T-helper 2 cell (primary cell): ENCODE measurements at places on chromosomes 13 and 19.
A peak's percentile ranks its signal among the peaks of the same experiment; 100 is the strongest.

DNA sequence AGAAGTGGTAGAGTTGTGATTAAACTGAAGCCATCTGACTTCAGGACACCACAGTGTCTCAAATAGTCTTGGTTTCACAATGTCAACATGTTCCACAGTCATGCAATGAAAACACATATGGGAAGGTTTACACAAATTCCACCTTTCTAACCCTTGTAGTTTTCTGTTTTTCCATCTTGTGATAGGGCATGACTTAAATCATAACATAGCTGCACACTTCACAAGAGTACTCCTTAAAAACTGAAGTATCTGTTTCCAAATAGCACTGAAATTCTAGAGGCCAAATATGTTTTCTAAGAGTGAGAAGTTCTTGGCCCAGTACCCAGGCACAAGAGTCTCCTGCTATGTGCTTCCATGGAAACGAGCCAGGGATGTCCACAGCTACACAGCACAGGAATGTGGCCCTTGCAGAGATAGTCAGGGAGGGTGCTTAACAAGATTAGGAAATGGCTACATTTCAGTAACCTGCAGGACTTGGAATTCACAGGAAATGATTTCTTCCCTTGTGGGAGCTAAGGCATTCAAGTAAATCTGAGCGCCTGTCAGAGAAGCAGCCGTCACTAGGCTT, 269.1 kb downstream of the NDFIP2 start:
- no peak for DNase-seq

DNA sequence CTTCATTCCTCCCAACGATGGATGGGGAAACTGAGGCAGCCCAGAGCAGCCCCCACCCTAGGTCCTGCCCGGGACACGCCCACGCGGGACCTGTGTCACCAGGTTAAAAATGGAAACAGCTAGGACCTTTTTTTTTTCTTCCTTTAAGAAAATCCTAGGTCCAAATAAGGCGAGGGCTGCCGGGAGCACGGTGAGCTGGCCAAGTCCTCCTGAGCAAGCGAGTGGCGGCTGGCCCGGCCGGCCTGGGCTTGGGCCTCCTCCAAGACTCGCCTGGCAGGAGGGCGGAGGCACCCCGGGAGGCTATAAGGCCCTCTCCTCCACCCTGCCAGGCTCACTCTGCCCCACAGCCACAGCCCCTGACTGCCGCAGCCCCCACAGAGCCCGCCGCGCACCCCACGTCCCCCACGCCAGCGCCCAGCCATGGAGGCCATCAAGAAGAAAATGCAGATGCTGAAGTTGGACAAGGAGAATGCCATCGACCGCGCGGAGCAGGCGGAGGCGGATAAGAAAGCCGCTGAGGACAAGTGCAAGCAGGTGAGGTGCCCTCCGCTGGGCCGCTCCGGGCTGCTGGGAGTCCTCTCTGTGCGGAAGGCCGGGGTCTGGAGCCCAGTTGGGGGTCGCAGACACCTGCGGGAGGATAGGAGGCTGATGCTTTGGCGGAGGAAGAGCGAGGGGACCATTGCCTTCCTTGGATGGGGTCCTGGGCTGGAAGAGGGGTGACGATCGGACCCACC, 8.9 kb upstream of the TPM4 start:
- no peak for DNase-seq

DNA sequence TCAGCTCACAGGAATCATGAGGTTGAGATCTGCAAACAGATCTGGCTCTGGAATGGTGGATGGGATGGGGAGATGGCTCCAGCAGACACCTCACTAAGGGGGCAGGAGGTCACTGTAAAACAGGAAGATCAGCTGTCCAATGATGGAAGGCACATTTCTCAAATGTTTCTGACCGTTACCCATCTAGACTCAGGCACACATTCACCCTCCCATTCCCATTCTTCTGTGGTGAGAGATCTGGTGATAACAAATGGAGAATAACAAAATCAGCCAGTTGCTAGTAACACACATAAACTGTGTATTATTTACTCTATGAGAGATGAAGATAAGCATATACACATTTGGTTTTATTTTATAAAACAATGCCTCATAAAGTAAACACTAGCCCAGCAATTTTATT, 235.9 kb downstream of the TSHZ3 start:
- no peak for DNase-seq

DNA sequence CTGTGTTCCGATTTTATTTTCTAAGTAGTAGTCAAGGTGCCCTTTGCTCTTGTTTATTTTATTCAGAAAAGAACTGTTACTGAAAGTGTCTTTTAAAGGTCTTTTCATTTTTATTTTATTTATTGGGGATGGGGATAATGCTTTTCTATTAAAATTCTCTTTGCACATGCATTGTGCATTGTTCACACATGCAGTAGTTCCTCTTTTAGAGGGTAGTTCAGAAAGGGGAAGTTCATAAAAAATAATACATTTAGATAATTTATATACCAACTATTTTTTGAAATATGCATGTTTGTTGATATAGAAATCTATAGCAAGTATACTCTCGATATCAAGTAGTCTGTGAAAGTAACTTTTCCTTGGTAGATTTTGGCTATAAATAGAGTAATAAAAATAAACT, 3.5 kb downstream of the GPC5 start:
- DNase-seq = no peak

DNA sequence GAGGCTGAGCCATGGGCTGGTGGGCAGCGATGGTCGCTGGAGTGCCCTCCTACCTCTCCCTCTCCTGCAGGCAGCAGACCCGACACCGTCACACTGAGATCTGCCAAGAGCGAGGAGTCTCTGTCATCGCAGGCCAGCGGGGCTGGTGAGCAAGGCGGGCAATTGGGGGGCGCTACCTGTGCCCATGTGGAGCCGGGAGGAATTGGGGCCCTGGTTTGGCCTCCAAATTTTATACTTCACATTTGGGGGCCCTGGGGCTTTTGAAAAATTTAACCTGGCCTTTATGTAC, 9.9 kb downstream of the ARHGAP33 start:
- no peak for DNase-seq

- DNase-seq = no peak
Measured at GRCh38 chr19:46975011-46975924, 44.4 kb upstream of the NPAS1 start.

GRCh38 chr19:11881151-11881800, 6.3 kb upstream of the ZNF69 start:
- peak; percentile 33 for DNase-seq

GRCh38 chr19:3466635-3467034, 13.7 kb downstream of the SMIM24 start:
- DNase-seq = no peak

DNA sequence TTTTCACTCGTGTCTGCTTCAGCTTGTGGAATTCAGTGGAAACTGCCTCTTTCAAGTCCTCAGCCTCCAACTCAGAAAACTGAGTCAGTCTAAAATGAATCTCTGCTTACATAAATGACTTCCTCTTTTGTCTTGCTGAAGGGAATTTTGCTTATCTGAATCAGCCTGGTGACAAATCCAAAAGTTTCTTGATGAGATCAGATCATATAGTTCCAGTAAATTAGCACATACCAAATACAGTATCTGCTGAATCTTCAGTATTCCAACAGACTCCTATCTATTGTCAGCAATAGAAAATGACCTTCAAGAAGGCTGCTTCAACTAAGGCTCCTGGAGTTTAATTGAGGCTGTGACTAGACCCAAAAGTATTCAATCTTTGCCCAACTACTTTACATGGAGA, 290.0 kb downstream of the MZT1 start:
- DNase-seq = no peak

DNA sequence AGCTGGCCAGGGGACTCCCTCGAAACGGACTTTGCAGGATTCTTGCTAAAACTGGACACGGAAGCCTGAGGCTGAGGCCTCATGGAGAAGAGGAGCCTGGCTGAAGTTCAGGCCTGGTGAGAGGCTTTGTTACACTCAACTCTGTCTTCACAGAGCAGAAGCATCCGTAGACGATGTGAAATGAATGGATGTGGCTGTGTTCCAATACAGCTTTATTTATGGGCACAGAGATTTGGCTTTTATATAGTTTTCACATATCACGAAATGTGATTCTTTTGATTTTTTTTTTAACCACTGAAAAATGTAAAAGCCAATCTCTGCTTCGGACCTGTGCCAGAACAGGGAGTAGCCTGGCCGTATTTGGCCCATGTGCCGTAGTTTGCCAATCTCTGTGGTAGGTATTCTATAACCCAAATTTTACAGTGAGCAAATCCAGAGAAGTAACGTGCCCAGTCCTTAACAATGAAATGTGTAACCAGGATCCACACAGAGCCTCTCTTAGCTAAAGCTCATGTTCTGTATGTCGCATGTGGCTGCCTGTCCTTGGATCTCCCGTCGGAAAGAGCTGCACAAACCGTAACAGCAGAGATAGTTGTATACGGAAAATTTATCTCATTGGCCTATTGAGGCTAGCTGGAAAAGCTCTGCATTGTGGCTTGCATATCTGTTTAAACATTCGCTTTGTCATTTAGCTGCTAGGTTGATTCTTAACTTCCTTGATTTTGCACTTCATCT, 171.6 kb upstream of the RNF113B start:
- DNase-seq = no peak

DNA sequence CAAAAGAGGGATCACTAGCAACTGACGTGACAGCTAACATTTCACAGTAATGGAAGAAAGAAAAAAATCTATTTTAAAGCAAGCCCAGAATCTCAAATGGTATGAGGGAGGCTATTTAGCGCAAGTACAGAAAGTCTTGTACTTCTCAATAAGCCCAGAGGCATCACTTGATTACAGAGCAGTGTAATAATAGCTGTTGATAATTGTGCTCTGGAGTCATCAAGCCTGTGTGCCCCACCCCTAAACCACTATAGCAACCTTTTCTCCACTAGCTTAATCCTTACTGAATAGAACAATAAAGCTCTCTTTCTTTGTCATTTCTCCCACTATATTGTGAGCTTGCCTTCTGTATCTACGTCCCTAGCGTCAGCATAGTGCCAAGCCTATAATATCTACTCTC, 56.6 kb downstream of the FREM2 start:
- DNase-seq = no peak

DNA sequence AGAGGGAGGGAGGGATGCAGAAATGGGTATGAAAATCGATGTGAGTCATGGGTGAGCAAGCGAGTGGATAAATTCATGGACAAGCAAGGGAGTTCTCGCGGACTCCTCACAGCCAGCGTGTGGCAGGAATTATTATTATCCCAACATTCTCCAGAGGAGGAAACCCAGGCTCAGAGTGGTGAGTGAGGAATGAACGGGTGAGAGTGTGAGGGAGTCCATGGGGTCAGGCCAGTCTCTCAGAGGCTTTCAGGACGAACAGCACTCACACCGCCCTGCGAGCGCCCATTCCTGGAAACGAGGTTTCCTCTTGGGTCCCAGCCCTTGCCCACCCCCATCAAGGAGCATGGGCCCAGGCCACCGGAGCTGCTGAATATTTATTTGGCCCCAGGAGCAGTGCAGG, 6.3 kb upstream of the DNAAF3 start:
- no peak for DNase-seq

DNA sequence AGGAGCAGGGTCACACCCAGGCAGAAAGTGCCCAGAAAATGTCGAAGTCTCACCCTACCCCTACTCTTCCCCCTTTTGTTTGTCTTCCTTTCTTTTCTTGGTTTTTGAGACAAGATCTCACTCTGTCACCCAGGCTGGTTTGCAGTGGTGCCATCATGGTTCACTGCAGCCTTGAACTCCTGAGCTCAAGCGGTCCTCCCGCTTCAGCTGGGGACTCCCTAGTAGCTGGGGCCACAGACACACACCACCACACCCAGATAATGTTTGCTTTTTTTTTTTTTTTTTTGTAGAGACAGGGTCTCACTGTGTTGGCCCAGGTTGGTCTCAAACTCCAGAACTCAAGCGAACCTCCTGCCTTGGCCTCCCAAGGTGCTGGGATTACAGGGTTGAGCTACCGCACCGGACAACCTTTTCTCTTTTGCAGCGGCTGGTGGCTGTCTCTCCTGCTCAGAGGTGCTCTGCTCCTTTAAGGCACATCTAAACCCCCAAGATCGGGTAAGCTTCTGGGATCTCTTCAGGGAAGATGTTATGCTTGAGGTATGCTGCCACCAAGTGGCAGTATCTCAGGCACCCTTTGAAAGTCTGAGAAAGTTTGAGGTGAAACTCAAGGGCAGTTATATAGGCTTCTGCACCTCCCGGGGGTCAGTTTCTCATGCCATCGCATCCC, 22.4 kb upstream of the EBI3 start:
- no peak for DNase-seq

DNA sequence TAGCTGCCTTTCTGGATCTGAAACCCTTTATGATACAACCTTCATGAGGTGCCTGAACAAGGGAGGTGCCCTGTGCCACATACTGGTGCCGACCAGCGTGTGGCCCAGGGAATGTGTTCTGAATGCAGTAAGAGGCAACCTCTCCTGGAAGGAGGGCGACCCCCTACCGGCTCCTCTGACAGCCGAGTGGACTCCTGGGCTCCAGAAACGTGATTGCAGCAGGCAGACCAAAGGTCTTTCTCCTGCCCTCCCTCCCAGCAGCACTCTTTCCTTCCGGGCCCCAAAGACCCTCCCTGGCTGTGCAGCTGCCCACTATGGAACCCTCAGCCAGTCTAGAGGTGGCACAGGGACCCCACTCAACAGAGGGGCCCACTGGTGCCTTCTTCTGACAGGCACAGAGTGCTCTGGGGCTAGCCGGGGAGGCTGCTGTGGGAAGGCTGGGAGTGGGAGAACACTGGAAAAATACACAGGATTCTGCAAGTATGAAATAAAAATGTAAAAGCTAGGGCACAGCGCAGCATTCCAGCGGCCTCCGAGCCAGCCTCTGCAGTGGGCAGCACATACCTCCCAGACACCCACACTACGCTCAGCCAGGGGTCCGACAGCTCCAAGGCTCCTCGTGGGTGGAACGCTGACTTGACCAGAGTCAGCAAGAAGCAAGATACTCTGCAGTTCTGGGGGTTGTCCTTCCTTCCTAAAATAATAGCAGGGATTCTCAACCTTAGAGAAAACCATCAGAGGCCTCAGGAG, 14.9 kb downstream of the SH3GL1 start:
- DNase-seq = no peak

DNA sequence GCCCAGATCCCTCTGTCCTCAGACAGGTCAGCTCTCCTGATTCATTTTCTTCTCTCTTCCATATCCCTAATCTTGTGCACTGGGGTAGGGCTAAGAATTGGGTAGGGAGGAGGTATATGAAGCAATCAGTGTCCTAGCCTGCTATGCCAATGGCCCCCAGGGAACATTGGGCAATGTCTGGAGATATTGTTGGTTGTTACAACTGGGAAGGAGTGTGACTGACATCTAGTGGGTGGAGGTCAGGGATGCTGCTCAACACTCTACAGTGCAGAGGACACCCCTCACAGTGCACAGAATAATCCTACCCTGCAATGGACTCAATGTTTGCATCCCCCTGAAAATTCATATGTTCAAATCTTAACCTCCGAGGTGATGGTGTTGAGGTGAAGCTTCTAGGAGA, 57.5 kb downstream of the CPAMD8 start:
- DNase-seq = no peak

DNA sequence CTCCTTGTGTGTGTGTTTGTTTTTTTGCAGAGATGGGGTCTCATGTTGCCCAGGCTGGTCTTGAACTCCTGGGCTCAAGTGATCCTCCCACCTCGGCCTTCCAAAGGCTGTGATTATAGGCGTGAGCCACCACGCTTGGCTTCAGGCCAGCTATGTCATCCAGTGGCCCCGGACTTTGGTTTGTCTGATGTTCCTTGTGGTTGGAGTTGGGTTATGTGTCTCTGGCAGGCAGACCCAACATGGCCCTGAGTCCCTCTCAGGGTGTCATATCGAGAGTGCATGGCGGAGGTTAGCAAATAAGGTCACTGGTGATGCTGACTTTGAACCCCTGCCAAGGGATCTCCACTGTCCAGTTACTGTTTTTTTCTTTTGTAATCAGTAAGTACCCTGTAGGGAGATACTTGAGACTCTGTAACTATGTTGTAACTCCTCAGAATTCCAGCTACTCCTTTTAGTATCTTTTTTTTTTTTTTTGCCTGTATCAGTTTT, 37.3 kb downstream of the SMARCA4 start:
- DNase-seq = no peak
